ENCODE measurements at places on chromosomes 1 and 21.

GRCh38 chr1:19643602-19644394, at the start of gene NBL1:
NBL1 (plus strand) TSS chr1:19644311; CDS start chr1:19655031, 10,720 bp downstream.
- DNase-seq: peak; percentile 30

- DNase-seq: no peak
These were observed 144.9 kb upstream of the HP1BP3 start for GRCh38 chr1:20931930-20932436.

GRCh38 chr1:100299521-100300222, 33.7 kb downstream of the RTCA start:
- no peak for DNase-seq

DNA sequence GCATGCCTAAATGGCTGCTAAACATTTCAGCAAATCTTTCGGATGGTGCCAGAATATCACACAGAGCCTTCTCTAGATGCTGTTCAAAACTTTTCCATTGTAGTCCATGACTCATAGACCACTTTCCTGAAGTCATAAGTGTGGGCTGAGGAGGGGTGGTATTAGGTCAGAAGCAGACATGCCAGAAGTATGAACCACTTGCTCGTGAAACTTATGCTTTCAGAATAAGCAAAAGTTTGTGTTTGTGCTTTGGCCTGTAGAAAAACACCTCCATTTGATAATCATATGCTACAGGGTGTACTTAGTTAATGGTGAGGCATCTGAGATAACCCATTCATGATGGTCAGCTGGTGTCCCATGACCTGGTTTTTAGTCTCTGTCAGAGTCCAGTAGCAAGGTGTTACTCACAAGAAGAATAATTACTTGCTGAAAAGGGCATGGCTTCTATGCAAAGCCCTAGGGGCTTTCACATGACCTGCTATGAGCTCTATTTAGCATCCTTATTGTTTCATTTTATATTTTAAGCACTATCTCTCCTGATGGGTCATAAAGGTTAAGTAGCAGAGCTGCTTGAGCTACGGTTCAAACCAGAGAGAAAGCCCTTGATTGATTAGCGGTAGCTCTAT, 183.1 kb upstream of the IVNS1ABP start:
- no peak for DNase-seq
